ENCODE measurements at places on chromosomes 7 and 10.
A peak's percentile ranks its signal among the peaks of the same experiment; 100 is the strongest.

- DNase-seq, result peak; percentile 27
Measured at GRCh38 chr10:44864637-44865288, 46.4 kb upstream of the TMEM72 start.

- no peak for DNase-seq
Measured at GRCh38 chr10:118496525-118496924, 98.9 kb downstream of the PRLHR start.

GRCh38 chr10:48604039-48604990, 558 bp downstream of the ARHGAP22 start:
- no peak for DNase-seq

- DNase-seq, result no peak
Measured at GRCh38 chr7:28697913-28698563, 260.1 kb downstream of the TRIL start.

- DNase-seq, result no peak
Measured at GRCh38 chr7:80236681-80237080, 102.0 kb downstream of the GNAI1 start.

GRCh38 chr10:76192694-76193320, 761.4 kb downstream of the LRMDA start:
- DNase-seq, result no peak

GRCh38 chr7:6604458-6604857, 11.0 kb upstream of the ZNF853 start:
- DNase-seq, result no peak

GRCh38 chr7:147196481-147196880, 1079.9 kb downstream of the CNTNAP2 start:
- no peak for DNase-seq

DNA sequence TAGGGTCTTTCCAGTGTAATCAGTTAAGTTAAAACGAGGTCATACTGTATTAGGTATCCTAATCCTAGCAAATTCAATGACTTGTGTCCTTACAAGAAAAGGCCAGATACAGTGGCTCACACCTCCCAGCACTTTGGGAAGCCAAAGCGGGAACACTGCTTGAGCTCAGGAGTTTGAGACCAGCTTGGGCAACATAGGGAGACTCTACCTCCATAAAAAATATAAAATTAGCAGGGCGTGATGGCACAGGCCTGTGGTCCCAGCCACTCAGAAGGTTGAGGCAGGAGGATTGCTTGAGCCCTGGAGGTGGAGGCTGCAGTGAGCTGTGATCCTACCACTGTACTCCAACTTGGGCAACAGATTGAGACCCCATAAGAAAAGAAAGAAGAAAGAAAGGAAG, 61.1 kb downstream of the CXCL12 start:
- DNase-seq, result no peak

DNA sequence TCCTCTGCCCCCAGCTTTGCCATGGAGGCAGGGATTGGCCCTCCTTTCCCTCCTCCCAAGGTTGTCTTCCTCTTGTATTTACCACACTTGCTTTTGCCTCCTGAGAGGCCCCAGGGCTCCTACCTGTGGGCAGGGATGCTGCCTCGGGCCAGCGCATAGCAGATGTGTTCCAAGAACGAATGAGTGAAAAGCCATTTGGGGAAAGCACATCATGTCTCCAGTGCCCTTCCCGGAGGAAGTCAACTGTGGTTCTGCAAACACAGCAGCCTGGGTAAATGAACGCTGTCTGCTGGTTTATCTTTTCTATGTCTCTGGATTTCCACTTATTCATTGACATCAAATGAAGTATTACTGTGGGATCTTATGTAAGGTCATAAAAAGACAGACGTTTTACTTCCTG, 161.7 kb downstream of the FANK1 start:
- DNase-seq, result no peak

DNA sequence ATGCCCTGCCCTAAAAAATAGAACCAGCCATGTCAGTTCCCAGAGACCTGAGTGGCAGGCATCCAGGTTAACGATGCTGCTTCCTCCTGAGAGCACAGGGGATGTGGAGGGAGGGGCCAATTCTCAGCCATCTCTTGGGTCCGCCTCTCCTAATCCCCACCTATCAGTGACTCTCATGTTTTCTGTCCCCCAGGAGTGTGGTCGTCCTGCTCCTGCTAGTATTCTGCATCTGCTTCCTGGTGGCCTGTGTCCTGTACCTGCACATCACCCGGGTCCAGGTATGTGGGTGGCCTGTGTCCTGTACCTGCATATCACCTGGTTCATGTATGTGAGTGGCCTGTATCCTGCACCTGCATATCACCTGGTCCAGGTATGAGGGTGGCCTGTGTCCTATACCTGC, 105.3 kb downstream of the ADCY1 start:
- DNase-seq, result no peak

DNA sequence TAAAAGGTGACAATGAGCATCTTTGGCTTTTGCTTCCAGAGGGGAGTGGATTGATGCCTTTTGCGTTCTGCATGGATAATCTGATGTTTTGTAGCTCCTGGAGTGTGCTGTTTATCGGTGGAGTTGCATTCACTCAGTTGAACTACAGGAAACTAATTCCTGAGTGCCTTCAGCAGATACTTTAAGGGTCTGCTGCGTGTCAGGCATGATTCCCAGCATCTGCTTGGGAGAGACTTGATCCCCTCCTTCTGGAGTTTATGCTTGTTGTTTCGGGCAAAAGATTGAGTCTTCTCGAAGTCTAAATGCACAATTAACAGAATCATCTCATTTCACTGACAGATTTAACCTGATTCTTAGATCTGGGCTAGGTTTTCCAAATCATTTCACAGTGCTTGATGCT, 46.2 kb downstream of the CELF2 start:
- DNase-seq, result no peak

DNA sequence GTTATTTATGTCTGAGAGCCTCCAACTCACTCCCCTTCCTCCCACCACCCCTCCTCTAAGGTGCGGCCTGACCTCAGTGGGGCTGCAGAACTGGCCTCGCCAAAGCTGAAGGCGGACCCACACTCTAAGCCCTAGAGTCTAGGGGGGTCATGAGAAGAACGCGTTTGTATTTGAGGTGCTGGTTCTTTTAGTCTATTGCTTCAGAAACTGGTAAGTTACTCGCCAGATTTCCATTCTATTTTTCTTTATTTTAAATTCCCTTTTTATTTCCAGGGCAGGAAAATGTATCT, 357.5 kb downstream of the DNAJB6 start:
- DNase-seq, result no peak

DNA sequence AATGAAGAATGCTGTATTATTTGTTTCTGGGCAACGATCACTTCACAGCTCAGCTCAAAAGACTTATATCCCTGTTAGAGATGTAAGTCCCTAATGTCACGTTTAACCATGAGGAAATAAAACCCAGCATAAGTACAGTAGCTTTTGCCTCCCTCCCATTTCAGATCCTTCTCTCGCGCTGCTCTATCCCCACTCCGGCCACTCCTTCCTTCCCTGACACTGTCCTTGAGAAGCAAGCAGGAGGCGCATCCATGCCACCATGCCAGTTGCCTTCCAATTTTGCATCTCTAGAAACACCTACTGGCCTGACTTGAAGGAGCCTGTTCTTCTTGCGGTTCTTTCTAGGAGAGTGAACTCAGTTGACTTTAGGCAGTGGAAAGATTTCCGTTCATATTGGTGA, 1.2 kb downstream of the FAM180A start:
- no peak for DNase-seq

DNA sequence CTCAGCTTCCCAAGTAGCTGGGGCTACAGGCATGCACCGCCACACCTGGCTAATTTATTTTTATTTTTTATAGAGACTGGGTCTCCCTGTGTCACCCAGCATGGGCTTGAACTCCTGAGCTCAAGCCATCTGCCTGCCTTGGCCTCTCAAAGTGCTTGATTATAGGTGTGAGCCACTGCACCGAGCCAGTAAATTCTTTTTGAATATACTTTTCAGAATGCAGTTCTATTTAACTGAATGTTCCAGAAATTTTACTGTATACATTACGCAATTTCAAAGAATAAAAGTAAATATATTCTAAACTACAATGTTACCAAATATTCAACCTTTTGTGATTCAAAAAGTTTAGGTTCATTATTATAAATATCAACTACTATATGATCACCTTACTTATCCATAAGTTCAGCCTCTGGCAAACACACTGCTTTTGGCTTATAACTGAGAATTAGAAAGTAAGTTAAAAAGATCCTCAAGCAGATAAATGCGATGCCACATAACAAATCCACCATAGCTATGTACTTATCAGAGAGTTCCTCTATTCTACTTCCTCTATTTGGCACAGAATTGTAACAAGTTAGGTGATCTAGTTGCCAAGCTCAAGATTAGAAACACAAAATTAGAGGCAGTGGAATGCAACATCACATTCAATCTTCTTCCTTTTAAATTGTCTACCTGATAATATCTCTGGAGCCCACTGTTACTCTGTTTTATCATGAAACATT, 118.2 kb downstream of the ANK3 start:
- DNase-seq, result no peak

DNA sequence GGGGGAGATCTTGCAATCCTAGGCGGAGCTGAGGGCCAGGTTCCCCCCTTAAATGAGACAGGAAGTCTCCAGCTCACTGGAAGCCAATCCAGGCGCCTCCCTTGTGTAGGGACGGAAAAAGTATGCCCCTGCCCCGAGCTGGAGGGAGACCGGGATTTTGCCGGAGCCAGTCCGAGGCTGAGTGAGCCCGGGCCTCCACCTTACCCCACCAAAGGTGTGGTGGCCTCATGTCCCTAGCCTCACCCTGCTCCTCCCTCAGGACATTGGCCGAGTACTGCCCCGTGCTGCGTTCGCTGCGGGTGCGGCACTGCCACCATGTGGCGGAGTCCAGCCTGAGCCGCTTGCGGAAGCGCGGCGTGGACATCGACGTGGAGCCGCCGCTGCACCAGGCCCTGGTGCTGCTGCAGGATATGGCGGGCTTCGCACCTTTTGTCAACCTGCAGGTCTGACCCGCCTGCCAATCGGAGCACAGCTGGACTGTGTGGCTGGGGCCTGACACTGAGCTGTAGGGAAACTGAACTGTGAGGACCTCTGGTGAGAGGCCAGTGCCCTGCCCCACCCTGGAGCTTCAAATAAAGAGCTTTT, 2.0 kb downstream of the FBXL15 start:
- no peak for DNase-seq

DNA sequence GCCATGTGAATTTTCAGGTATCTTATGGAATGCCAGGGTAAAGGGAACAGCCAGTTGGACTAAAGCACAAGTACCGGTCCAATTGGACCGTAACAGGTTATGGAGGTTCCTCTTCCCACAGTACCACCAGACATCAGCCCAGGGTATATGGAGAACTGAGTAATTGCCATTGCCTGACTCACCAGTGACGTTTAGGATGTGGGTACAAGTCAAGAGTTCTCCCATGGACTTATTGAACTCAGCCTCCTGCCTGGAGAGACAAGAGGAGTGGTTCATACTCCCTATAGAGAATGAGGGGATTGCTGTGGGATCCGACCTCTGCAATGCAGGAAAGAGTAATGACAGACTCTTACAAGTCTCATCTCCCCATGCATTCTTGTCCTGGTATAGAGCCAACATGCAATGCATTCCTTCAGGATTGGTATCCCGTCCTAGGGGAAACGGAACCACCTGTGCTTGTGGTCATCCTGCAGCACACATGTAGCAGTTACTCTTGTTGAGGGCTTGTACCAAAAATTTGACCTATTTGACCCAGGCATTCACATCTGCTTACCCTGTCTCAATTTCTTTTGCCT, 30.7 kb upstream of the ELOVL3 start:
- DNase-seq, result no peak

DNA sequence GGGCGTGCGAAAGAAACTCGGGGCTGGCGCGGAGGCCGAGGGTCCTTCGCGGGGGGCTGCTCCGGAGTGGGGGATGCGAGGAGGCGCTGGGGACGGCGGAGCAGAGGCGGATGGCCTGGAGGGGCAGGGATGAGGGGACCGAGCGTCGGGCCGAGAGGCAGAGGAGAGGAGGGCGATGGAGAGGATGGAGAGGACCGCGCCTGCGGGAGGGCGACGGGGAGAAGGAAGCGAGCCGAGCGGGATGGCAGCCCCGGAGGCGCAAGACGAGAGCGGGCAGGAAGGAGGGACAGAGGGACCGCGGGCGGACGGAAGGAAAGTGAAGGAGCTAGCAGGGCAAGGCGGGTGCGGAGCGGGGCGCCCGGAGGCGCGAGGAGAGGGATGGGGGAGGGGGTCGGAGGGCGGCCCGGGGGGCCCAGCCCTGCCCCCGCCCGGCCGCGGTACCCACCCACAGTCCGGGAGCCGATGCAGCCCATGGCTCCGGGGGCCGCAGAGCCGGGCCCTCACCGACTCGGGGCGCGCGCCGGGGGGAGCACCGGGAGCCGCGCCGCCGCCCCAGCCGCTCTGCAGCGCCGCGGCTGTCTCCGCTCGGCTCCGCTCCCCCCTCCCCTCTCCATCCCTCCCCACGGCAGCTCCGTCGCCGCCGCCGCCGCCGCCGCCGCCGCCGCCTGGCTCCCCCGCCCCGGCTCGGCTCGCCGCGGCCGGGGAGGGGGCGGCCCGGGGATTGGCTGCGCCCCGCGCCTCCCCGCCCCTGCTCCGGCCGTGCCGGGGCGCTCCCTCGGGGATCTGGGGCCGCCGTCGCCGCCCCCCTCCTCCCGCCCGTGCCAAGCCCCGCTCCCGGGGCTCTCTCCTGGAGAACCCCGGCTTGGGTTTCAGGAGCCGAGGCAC, at the start of gene FAM131B:
TSS of gene FAM131B (minus strand) at position 583 of the 885 bp plus-strand sequence. CDS start at position 473, 110 bp downstream.
- peak; percentile 13 for DNase-seq

GRCh38 chr10:65394502-65395297, 1531.1 kb upstream of the LRRTM3 start:
- DNase-seq, result no peak
